Glutamatergic neuron (in vitro differentiated cells): ENCODE measurements at places on chromosomes 5 and 9. TPM values are rescaled to one million over a fixed set of nuclear protein-coding genes. Genes with fewer than 3 reads are reported as not detected.

GRCh38 chr9:127755061-127756060, 20.3 kb upstream of the TOR2A start:
- peaks cover 5% of the 10 kb centered on the region for H3K36me3 ChIP-seq
- peaks cover 5% of the 10 kb centered on the region for H3K4me1 ChIP-seq
- H3K27me3 ChIP-seq = peaks cover 11% of the 10 kb centered on the region
- peak; percentile 92 for DNase-seq
- peak overlapping the region; percentile 87 for H3K27ac ChIP-seq
- peak overlapping the region; percentile 81 for H3K4me3 ChIP-seq

- peaks cover 8% of the 10 kb centered on the region for H3K27me3 ChIP-seq
- no peak overlapping the region for H3K27ac ChIP-seq
- no peak overlapping the region for H3K4me3 ChIP-seq
- H3K4me1 ChIP-seq = peaks cover 4% of the 10 kb centered on the region
- DNase-seq = no peak
Observed at GRCh38 chr5:142106061-142106460, 2.5 kb upstream of the NDFIP1 start.

DNA sequence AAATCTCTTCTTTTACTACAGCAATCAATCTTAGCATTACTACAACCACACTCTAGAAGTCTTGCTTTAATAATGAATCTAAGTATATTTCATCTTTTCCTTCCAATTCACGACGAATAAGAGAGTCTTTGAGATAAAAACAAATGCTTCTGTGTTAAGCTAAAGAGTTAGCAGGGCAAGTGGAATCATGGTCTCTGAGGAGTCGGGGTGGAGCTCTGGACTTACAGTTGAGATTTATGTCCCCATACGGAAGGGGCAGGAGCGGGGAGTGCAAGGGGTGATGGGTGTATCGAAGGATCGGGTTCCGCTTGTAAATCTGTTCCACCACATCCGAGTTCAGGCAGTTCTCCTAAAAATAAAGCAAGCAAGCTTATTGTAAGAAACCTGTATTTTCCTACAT, 59.0 kb upstream of the RETREG1 start:
- no peak for DNase-seq
- H3K27ac ChIP-seq = no peak overlapping the region
- H3K4me3 ChIP-seq = no peak overlapping the region
- no peaks in the 10 kb centered on the region for H3K4me1 ChIP-seq

DNA sequence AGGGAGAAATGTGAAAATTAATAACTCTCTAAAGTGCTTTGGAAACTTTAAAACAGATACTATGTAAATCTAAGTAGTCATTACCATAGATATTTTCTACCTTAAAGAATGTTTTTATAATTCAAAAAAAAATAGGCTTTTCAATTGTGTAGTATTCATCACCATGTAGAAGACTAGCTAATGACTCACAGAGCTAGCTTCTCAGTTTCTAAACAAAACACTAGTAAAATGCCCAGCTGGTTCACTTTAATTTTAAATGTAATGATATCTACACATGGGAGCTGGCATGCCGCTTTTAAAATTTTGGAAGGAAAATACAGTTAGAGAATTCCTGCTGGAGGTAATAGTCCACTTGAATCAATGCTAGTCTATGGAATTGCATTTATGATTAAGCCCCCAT, 509.8 kb downstream of the CSNK1G3 start:
- DNase-seq = no peak
- no peak overlapping the region for H3K27ac ChIP-seq
- peaks cover 11% of the 10 kb centered on the region for H3K36me3 ChIP-seq
- peaks cover under 1% of the 10 kb centered on the region for H3K27me3 ChIP-seq

- H3K27ac ChIP-seq = peak overlapping the region; percentile 97
- no peak overlapping the region for H3K4me3 ChIP-seq
- peaks cover 38% of the 10 kb centered on the region for H3K4me1 ChIP-seq
- peaks cover 9% of the 10 kb centered on the region for H3K27me3 ChIP-seq
- no peak for DNase-seq
Observed at GRCh38 chr5:113058269-113058668, 81.7 kb downstream of the DCP2 start.

- no peak overlapping the region for H3K4me3 ChIP-seq
- H3K27ac ChIP-seq = no peak overlapping the region
- peaks cover 7% of the 10 kb centered on the region for H3K4me1 ChIP-seq
- no peaks in the 10 kb centered on the region for H3K27me3 ChIP-seq
Observed at GRCh38 chr5:107217721-107218130, 453.0 kb downstream of the EFNA5 start.

GRCh38 chr9:84998639-84999038, 329.1 kb downstream of the NTRK2 start:
- H3K36me3 ChIP-seq = peaks cover 14% of the 10 kb centered on the region
- no peak overlapping the region for H3K4me3 ChIP-seq
- DNase-seq = no peak
- H3K27me3 ChIP-seq = peaks cover 2% of the 10 kb centered on the region

DNA sequence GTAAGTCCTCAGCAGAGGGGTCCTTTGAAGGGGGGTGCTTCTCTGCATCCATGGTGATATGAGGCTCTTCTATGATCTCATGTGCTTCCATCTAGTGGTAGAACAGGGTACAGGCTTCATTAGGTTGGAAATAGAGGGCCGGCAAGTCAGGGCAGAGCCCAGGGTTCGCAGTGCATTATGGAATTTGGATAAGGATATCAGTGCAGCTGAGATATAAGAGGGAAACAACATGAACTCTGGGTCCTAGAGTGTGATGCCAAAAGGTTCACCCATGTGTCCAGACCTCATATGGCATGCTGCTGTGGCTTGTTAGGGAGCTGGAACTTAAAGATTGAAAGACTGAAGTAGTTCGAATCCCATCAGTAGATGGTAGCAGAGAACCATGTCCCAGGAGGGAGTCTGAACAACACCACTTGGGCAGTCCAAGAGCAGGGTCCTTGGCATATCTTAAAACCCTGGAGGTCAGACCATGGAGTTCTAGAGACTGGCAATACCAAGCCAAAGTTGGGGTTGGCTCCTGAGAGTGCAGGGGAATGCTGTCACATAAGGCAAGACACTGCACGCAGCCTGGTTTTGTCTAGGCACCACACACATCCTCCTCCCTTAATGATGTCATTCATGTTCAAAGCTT, 2.3 kb downstream of the FAM221B start:
- no peak for DNase-seq
- H3K27ac ChIP-seq = no peak overlapping the region
- peaks cover 5% of the 10 kb centered on the region for H3K36me3 ChIP-seq
- peaks cover 6% of the 10 kb centered on the region for H3K27me3 ChIP-seq

GRCh38 chr9:33884856-33885701, 68.1 kb downstream of the UBE2R2 start:
- no peak for DNase-seq
- H3K27me3 ChIP-seq = no peaks in the 10 kb centered on the region
- H3K36me3 ChIP-seq = no peaks in the 10 kb centered on the region
- peaks cover 9% of the 10 kb centered on the region for H3K4me1 ChIP-seq
- H3K4me3 ChIP-seq = no peak overlapping the region

DNA sequence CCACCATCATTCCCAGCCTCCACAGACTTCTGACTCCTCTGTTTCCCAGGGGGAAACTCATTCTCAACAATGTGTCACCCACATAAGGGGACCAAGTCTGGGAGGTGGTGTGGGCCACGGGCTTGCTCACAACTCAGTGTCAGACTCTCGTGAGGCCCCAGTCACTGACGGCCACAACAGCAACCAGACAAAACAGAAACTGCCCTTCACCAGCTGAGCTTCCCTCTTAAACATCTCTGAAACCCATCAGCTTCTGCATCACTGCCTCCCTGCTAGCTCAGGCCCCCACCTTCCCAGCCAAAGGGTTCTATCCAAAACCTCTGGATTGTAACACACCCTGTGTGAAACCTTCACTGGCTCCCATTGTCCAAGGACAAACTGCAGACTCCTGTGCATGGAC, 273.4 kb downstream of the CDK5RAP2 start:
- DNase-seq = no peak
- H3K4me1 ChIP-seq = peaks cover 6% of the 10 kb centered on the region
- H3K27ac ChIP-seq = no peak overlapping the region
- peaks cover 9% of the 10 kb centered on the region for H3K36me3 ChIP-seq
- H3K27me3 ChIP-seq = peaks cover 6% of the 10 kb centered on the region
- H3K4me3 ChIP-seq = no peak overlapping the region

DNA sequence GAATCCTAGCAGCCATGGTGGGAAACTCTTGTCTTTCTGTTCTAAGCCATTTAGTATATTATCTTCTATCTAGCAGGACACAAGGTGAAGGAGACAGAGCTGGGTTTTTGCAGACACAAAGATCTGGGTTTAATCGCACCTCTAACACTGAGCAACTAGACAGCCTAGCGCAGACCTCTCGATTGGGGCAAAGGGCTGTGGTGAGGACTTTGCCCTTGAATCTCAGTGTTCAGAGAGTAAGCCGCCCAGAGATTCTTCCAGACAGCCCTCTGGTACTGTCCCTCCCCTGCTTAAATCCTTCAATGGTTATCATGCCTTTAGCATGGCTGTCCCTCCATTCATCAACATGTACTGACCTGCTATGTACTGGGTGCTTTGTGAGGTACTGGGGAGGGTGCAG, 128.1 kb downstream of the CRB2 start:
- peaks cover 18% of the 10 kb centered on the region for H3K4me1 ChIP-seq
- H3K27ac ChIP-seq = no peak overlapping the region
- DNase-seq = no peak
- H3K4me3 ChIP-seq = no peak overlapping the region
- no peaks in the 10 kb centered on the region for H3K36me3 ChIP-seq

DNA sequence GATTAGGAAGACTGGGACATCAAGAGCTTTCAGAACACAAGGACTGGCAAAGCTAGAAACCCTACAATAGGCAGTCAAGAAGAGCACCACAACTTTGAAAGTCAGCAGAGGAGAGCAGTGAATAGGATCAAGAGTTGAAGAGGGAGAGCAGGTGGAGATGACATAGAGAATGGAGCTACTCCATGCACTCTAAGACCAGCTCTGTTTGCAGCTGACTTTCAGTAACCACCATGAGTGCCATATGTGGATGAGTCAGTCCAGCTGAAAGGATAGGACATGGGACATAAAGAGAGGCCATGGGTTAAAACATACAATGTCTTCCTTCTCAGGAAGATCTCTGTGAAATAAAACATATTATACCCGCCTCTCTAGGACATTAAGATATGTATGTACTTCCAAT, 289.1 kb upstream of the KLF4 start:
- H3K27ac ChIP-seq = no peak overlapping the region
- H3K4me3 ChIP-seq = no peak overlapping the region
- peaks cover 9% of the 10 kb centered on the region for H3K36me3 ChIP-seq

- H3K4me1 ChIP-seq = peaks cover 34% of the 10 kb centered on the region
- H3K4me3 ChIP-seq = peak overlapping the region; percentile 55
- no peaks in the 10 kb centered on the region for H3K36me3 ChIP-seq
- peaks cover 10% of the 10 kb centered on the region for H3K27me3 ChIP-seq
Observed at GRCh38 chr5:135395451-135395850, 3.6 kb downstream of the MACROH2A1 start.

DNA sequence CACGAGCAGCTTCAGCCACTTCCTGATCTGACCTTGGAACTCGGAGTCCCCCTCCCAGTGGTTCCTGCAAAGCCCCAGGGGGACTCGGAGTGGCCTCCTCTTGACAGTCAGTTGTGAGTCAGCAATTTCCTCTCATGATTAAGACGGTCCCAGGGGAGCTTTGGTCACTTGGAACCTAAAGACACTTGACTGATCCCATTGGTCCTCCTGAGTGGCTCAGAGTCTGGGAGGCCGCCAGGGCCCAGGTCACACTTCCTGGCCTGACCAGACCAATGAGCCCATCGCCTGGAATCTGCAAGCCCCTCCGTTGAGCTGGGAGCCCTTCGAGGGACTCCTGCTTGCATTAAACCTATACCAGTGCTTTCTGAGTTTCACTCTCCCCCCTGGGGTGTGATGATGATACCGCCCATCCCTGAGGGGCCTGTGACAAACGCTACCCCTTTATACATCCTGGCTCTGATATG, 29.1 kb downstream of the TSPAN17 start:
- H3K27ac ChIP-seq = no peak overlapping the region
- peaks cover 6% of the 10 kb centered on the region for H3K27me3 ChIP-seq

DNA sequence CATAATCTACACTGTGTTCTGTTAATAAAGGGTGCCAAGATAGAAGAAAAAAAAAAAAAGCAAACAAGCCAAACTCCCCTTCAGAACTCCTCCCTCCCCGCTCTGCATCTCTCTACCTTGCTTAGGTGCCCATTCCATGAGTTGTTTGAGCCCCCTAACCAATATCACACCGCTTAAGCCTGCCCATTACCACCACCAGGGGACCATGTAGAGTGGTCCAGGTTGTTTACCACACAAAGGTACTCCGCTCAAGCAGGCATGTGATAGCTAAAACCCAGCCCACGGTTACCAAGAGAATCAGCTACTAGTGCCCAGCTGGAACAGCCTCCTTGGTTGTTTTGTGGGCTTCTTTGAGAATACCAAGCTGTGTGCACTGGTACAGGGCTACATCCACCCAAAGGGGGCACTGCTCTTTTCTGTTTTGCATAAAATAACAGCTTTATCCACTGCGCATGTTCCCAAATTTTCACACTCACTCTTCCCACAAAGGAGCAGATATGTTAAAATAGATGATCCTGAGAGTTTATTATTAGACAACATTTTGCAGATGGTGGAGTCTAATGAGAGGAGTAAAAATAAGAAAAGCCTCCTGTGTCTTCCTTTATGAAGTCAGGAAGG, 304.1 kb downstream of the DEPDC1B start:
- no peaks in the 10 kb centered on the region for H3K4me1 ChIP-seq
- H3K36me3 ChIP-seq = no peaks in the 10 kb centered on the region
- H3K27me3 ChIP-seq = no peaks in the 10 kb centered on the region
- H3K4me3 ChIP-seq = no peak overlapping the region
- DNase-seq = no peak
- H3K27ac ChIP-seq = no peak overlapping the region

DNA sequence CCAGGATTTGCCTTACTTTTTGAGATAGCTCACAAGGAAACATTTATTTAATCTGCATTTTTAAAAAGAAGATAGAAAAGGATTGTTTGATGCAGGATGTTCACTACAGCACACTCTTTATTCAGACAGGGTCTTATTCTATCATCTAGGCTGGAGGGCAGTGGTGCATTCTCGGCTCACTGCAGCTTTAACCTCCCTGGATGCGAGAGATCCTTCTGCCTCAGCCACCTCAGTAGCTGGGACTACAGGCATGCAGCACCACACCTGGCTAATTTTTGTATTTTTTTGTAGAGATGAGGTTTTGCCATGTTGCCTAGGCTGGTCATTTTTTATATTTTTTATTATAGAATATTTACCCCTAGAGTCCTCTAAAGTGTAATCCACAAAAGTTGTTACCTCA, 221.4 kb downstream of the MCTP1 start:
- no peaks in the 10 kb centered on the region for H3K27me3 ChIP-seq
- no peaks in the 10 kb centered on the region for H3K4me1 ChIP-seq
- no peak overlapping the region for H3K27ac ChIP-seq
- H3K36me3 ChIP-seq = no peaks in the 10 kb centered on the region
- no peak overlapping the region for H3K4me3 ChIP-seq

DNA sequence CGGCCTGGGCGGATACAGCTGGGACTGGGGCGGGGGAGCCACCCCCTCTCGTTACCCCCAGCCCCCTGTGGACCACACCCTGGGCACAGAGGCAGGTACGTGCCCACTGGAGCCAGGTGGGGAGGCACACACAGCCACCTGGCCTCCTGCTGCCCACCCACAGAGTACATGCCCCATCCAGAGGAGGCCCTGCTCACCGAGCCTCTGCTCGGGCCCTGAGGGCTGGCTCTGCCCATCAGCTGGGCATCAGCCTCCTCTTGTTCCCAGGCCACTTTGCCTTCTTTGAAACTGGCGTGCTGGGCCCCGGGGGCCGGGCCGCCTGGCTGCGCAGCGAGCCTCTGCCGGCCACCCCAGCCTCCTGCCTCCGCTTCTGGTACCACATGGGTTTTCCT, 6.3 kb downstream of the MAMDC4 start:
- H3K27me3 ChIP-seq = no peaks in the 10 kb centered on the region
- DNase-seq = peak; percentile 16
- H3K4me3 ChIP-seq = no peak overlapping the region
- H3K36me3 ChIP-seq = no peaks in the 10 kb centered on the region
- H3K27ac ChIP-seq = no peak overlapping the region
- peaks cover 2% of the 10 kb centered on the region for H3K4me1 ChIP-seq

The ECM2 gene
- total RNA-seq = 0.20 TPM

The GFI1B gene
- not detected for total RNA-seq

The FCN2 gene
- total RNA-seq = not detected

The ITGA2 gene
- not detected for total RNA-seq
